Calu3 (cell line): ENCODE measurements at places on chromosomes 7 and 10. TPM values are rescaled to one million over a fixed set of nuclear protein-coding genes. Genes with fewer than 3 reads are reported as not detected.

Gene MEOX2
- 8.7 and 12.6 TPM in 2 replicates for total RNA-seq

Gene PRTFDC1
- 22.7 and 24.6 TPM in 2 replicates for total RNA-seq

Gene IFIT3
- total RNA-seq, result 45.2 and 153 TPM in 2 replicates

Gene FAM171A1
- 1.0 and 2.6 TPM in 2 replicates for total RNA-seq

Gene SNCG
- 7.2 and 11.3 TPM in 2 replicates for total RNA-seq

Gene ASAH2B
- 4.1 and 5.4 TPM in 2 replicates for total RNA-seq

DNA sequence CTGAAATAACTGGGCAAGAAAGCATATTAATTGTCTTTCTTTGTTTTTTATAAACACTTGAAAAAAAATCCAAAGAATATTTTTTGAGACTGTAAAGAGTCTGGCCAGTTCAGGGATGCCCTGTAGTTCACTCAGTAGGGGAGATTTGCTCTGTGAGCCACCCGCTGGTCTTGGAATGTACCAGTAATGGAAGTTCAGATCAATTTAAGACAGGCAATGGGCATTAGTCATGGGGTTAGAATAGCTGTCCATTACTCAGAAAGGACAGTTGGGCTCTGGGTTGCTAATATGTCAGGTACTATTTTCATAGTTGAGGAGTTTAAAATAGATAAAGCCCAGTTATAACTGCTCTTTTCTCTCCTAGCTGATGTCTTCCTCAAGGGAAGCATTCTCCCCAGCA lies 38.7 kb downstream of the A1CF start:
- no peak overlapping the region for H3K4me3 ChIP-seq
- H3K36me3 ChIP-seq, result no peaks in the 10 kb centered on the region
- H3K4me1 ChIP-seq, result peaks cover 13% of the 10 kb centered on the region
- H3K27me3 ChIP-seq, result no peaks in the 10 kb centered on the region

DNA sequence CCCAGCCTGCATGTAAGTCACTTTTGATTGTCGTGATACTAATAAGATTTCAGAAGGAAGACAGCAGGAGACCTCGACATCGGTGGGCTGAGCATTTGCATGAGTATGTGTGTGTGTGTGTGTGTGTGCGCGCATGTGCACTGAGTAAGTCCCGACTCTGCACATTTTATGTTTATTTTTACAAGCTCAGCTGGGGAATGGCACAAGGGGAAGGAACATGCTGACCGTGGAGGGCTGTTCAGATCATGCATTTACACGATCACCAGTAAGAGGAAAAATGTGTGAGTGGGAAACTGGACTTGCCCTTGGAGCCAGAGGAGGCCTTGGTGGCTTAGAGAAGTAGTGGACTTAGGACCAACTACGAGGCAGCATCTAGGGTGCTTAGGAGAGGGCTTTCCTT lies 41.3 kb downstream of the IL2RA start:
- no peaks in the 10 kb centered on the region for H3K4me1 ChIP-seq
- H3K36me3 ChIP-seq, result no peaks in the 10 kb centered on the region
- DNase-seq, result no peak
- H3K27me3 ChIP-seq, result peaks cover 66% of the 10 kb centered on the region

DNA sequence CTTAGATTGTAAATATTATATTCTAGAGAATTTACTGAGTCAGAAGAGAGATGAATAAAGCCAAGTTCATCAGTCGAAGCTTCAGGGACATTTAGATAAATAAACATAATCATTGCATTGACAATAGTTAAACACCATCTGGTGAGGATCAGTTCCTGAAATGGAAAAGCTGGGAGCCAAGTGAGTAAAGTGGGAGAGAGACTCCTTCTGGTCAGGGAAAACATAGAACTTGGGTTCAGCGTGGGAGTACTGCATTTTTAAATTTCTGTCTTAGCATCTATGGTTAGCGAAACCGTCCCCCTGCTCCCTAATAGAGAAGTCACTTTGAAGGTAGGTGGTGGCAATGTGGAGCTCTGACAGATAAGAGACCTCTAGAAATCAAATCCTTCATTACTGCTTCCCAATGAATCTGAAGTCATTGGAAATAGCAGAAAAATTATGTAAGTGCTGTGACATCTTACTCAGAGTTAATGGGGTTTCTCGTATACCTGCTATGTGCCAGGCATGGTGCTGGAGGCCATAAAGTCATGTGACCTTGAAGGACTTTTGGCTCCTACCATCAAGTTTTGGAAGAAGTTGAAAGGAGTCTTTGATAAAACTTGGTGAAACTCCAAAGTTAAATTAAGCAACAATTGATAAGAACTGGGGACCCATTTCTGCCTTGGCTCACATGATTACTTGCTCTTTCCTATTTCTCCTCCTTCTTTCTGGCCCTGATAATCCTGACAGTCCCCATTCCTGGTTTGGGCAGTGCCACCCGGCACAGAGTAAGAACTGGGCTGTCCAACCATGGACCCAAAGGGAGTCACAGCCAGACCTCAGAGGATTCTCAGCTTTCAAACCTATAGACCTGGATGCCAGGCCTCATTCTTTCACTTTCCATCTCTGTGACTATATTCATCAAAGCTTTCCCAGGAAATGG lies 211.2 kb downstream of the C7orf25 start:
- no peak overlapping the region for H3K4me3 ChIP-seq
- DNase-seq, result no peak
- H3K27ac ChIP-seq, result no peak overlapping the region

DNA sequence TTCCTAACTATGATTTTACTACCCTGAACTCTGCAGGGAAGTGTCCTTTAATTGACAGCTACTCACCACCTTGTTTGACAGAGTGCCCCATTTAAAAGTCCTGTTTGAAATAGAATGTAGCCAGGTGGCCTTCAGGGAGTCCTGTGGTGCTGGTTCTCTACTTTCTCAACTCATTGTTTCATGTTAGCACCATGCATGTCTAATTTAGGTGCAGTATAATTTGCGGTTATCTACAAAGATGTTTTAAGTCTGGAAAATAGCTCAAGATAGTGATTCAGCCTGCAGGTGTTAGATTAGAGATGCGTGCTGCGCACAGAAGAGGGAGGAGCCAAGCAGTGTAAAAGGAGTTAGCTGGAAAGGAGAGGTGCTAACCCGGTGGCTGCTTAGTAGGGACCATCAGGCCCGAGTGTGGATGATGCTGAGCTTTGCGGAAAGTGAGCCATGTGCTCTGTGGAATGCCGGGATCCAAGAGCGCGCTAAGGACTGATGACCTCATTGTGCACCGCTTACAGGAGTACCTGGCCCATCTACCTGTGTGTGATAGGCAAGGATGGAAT lies 1.2 kb downstream of the CCM2 start:
- H3K36me3 ChIP-seq, result peaks cover 29% of the 10 kb centered on the region
- peaks cover 27% of the 10 kb centered on the region for H3K4me1 ChIP-seq
- peak overlapping the region; percentile 53 for H3K27ac ChIP-seq
- peak; percentile 54 for DNase-seq

DNA sequence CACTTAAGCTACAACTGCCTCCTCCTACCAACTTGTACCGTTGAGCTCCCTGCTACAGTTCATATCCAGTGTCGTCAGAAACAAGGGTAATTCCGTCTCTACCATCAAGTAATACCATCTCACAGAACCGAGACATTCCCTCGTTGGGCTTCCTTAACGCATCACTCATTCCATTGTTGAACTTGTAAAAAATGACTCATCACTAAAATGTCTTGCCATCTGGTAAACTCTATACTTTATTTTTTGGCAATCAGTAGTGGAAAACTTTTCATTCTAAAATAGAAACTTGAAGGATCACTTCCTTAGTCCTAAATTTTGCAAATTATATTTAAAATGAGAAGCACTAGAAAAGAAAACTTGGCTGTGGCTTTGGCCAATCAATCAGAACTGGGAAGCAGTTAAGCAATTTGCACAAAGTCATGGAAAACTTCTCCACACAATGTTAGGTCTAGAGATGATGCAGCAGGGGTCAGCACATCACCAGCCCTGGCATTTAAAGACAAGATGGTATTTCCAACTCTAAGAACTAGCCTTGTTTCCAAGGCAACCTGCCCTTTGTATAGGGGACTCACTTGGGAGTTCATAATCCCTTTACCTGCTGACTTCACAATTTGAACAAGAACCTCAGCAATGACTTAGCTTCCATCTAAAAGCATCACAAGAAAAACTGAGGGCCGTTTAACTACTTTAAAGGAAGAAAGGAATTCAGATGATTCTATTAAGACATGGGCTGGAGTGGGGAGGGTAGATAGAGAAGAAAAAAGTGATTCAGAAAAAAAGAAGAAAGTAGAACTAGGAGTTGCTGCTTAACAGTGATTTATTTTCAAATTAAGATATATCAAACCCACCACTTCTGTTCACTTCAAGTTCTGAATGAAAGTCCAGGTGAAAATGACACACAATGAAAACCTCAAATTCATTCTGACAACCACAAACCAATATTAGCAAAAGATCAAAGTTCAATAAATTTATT lies 288.1 kb downstream of the PARD3 start:
- no peaks in the 10 kb centered on the region for H3K27me3 ChIP-seq
- peaks cover 52% of the 10 kb centered on the region for H3K4me1 ChIP-seq
- peak overlapping the region; percentile 46 for H3K27ac ChIP-seq
- DNase-seq, result no peak
- H3K4me3 ChIP-seq, result peak overlapping the region; percentile 15
- peaks cover 4% of the 10 kb centered on the region for H3K36me3 ChIP-seq

DNA sequence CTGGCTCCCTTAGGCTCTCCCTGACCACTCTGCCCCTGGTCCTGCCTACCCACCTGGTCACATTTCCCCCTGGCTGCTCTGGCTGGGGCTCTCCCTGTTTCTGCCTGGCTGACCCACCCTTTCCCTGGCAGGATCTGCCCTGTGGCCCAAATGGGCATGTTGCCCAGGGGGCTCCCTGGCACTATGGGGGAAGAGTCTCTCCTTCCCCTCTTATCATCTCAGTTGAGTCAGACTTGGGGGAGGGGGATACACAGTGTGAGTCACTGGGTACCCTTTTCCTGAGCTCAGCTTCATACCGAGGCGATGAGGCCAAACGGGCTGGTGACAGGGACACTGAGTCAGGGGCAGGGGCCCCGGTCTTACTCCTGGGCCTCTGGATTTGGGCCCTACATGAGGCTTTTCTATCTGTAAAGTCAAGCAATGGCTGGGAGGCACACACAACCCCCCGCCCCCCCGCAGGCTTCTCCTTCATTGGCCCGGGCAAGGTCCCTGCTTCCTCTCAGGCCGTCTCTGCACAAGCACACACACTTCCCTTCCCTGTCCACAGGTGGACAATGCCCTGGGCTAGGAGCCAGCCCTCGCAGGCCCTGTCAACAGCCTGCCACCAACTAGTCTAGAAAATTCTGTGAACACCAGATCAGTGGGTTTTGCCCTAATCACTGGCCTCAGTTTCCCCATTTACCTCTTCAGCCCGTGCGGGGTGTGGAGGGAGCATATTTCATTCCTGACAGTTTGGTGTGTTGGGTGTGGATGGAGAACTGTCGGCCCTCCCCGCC lies 627 bp upstream of the FLNC start:
- peaks cover 24% of the 10 kb centered on the region for H3K27me3 ChIP-seq
- no peak overlapping the region for H3K27ac ChIP-seq
- H3K36me3 ChIP-seq, result peaks cover 4% of the 10 kb centered on the region
- DNase-seq, result peak; percentile 32

- H3K27me3 ChIP-seq, result no peaks in the 10 kb centered on the region
- H3K36me3 ChIP-seq, result no peaks in the 10 kb centered on the region
- no peak overlapping the region for H3K27ac ChIP-seq
Observed at GRCh38 chr10:118307859-118308258, 34.3 kb downstream of the FAM204A start.

DNA sequence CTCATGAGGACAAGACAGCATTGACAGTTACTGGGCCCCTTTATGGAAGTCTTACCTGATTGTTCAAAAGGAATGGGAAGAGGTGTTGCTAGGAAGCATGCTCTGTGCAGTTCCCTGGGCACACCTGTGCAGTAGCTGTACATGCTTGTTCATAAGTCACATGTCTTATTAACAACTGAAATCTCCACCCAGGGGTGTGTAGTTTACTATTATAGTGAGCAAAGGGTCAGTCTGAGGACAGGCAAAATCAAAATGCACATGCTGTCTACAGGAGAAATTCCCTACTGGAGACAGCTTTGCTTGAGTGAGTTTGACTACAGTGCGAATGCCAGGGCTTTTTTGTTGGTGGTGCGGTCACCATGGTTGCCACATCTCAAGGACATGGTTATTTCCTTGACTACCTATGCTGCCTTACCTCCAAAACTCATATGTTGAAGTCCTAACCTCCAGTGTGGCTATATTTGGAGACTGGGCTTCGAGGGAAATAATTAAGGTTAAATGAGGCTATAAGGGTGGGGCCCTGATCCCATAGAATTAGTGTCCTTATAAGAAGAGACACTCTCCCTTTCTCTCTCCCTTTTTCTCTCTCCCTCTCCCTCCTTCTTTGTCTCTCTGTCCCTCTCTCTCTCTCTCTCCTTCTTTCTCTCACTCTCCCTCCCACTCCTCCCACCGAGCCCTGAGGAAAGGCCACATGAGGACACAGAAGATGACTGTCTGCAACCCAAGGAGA lies 48.3 kb upstream of the RNF32 start:
- no peaks in the 10 kb centered on the region for H3K36me3 ChIP-seq
- peaks cover 5% of the 10 kb centered on the region for H3K27me3 ChIP-seq
- H3K4me1 ChIP-seq, result no peaks in the 10 kb centered on the region
- DNase-seq, result no peak
- H3K4me3 ChIP-seq, result no peak overlapping the region
- no peak overlapping the region for H3K27ac ChIP-seq

- no peak overlapping the region for H3K27ac ChIP-seq
- H3K27me3 ChIP-seq, result no peaks in the 10 kb centered on the region
- no peak overlapping the region for H3K4me3 ChIP-seq
- no peaks in the 10 kb centered on the region for H3K4me1 ChIP-seq
Observed at GRCh38 chr7:68892236-68892635, 706.0 kb upstream of the AUTS2 start.

DNA sequence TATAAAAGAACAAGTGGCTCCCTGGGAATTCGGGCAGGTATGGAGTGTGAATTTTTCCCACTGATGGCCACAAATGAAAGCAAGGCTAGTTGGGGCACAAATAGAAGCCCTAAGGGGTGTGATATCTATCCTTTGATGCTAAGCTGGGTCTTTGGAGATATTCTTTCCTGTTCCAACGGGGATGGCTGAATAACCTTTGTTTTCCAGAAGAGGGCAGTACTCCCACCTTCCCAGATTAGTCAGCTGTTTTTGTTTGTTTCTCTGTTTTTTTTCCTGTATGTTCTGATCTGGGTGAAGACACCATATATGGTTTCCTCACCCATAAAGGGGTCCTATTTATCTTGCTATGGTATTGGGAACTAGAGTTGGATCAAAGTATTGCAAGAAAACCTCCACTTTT lies 947.7 kb upstream of the SORCS1 start:
- DNase-seq, result no peak
- no peaks in the 10 kb centered on the region for H3K27me3 ChIP-seq
- H3K4me3 ChIP-seq, result no peak overlapping the region
- H3K36me3 ChIP-seq, result no peaks in the 10 kb centered on the region
- no peak overlapping the region for H3K27ac ChIP-seq
- H3K4me1 ChIP-seq, result no peaks in the 10 kb centered on the region
